Stimulated activated CD4-positive, alpha-beta T cell treated with anti-CD3 and anti-CD28 coated beads, Interleukin-1b, Interleukin-23, amount 100 ng/mL, for 48 hours (primary cell): ENCODE measurements at places on chromosomes 6 and 20.

DNA sequence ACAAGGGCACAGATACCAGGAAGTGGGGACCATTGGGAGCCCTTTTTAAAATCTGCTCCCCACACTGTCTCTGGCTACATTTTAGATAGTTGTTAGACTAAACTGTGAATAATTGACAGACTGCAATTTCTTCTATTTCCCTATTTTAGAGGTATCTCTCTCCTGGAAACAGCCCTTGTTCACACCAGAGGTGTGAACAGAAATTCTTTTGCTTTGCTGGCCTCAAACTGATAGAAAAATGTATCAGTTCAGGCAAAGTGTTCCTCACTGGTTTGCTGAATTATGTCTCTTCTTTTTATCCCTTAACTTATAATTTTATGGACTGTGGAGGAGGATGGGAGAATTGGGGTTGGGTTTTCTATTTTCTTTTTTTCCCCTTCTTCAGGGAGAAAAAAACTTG lies 513.2 kb upstream of the SULF2 start:
- DNase-seq, result no peak

DNA sequence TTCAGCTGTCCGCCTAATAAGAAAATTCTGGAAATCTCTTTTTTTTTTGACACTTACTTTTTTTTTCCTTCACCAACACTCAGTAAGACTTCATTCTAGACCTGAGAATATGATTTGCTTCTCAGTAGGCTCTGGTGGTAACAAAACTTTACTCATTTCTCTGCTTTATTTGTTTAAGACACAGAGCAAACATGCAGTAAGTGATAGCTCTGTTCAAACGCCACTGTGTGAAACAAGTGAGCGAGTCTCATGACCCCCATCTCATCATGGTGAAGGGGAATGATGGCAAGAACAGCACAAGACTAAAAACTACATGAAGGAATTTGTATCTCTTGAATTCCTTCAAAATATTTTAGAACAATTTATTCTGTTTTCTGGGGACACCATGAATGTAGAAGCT lies 541.6 kb upstream of the POU3F2 start:
- no peak for DNase-seq

GRCh38 chr6:41257369-41258195 lies 28.9 kb downstream of the TREM1 start:
- DNase-seq, result no peak

- no peak for DNase-seq
Observed at GRCh38 chr20:35776513-35777101, 4.8 kb downstream of the PHF20 start.

GRCh38 chr6:56343295-56343694 lies 95.9 kb upstream of the COL21A1 start:
- no peak for DNase-seq

DNA sequence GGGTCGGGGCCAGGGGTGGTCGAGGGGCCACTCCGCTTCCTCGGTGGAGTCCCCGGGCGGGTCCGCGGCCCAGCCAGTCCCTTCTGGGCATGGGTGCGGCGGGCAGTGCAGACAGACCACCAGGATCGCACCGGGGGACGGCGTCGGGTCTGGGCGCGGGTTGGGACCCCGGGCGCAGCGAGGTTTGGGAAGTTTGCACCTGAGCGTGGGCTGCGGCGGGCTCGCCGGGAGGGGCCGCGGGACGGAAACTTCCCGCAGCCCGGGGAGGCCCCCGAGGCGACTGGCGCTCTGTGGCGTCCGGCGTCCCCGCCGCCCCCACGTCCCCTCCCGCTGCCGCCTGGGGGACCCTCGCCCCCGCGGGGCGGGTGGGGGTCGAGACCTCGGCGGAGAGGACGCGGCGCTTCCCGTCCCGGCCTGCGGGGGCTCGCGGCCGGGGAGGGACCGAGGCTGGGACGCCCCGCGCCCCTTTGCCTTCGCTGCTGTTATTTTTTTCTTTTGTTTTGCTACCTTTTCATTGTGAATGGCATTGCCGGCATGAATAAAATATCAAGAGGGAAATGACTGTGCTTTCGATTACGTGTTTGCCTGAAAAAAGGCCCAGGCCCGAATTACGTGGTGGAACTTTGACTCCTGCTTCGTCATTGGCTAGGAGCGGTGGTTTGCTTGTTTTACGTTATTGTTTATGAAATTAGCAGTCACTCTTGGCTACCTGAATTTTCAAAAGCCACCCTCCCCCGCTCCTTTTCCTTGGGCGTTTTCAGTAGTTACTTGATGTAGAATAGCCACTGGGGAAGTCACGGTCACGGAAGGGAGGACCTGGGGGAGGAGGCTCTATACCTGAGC lies 703 bp downstream of the SNX9 start:
- peak; percentile 91 for DNase-seq

DNA sequence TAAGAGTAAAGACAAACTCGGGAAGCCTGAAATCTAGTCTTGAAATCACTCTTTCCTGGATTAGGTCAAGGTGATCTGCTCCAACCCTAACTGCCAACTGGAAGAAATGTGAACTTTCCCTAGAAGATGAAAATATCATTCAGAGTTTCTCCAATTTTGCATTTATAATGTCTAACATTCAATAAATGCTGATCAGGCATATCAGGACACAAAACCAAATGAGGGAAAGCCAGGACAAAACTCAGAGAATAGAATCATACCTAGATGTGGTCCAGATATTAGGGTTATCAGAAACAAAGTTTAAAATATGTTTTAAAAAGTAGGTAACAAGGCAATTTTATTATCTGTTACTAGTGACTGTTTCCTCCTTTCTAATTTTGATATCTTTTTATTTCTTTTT lies 335.5 kb upstream of the MAP3K7 start:
- DNase-seq, result no peak

DNA sequence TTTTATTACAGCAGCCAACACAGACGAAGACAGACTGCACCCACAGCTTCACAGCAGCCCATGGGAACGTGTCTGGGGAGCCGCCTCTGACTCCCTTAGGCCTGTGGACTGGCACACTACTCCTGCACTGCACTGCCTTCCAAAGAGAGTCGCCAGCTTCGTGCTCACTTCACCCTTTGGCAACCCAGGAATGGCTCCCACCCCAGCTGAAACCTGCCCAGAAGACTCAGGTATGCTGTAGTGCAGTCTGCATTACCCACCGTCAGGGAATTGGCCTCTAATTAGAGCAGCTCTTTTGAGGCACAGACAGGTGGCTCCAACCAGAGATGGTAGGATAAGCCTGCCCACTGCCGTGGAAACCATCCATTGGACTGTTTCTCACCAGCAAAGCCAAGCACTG lies 39.9 kb upstream of the FRMD1 start:
- DNase-seq, result no peak

DNA sequence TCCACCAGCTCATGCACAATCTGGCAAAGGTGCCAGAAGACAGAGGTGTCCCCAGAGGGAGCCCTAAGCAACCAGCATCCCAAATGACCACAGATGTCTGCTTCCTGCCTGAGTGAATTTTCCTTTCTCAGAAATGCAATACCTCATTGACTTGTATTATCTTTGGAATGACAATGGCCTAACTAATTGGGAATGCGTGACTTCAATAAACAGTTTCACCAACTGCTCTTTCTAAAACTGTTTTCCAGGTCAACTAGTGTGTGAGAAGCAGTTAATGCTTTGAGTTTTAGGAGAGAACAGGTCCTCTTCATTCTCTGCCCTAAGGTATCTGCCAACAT lies 108.9 kb upstream of the SNX9 start:
- no peak for DNase-seq

GRCh38 chr6:4778086-4778485 lies 1.9 kb downstream of the CDYL start:
- DNase-seq, result no peak

GRCh38 chr6:95227351-95227750 lies 350.0 kb upstream of the MANEA start:
- no peak for DNase-seq

- no peak for DNase-seq
Observed at GRCh38 chr20:48773837-48774418, 53.9 kb downstream of the PREX1 start.

DNA sequence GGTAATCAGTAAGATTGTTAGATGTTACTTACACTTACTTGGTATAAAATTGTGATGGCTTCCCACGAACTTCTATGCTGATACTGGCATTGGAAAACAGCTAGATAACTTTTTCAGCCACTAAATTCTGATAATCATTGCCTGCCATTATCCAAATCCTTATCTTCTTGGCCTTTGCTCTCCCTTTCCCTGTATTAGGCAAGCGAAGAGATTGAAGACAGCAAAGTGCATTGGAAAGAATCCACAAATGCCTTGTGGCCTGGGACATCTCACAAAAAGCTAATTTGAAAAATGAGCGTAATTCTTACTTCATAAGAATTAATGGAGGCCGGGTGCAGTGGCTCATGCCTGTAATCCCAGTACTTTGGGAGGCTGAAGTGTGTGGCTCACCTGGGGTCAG lies 79.5 kb upstream of the MARCKS start:
- no peak for DNase-seq

DNA sequence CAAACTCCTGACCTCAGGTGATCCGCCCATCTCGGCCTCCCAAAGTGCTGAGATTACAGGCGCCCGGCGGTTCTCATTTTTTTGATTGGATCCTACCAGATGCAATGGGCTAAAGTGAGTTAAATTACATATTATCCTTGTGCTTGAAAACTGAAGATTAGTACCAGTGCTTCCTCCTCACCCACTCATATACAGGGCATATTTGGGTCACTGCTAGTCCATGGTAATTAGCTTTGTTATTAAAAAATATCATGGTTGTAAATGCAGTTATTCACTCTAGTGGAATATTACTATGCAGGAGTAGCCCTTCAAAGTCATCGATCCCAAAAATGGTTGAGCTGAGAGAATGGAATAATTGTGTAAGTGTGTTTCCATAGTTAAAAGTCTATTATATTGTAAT lies 26.5 kb downstream of the ZNF292 start:
- DNase-seq, result no peak

- no peak for DNase-seq
Observed at GRCh38 chr6:165229216-165229615, 80.2 kb downstream of the C6orf118 start.

DNA sequence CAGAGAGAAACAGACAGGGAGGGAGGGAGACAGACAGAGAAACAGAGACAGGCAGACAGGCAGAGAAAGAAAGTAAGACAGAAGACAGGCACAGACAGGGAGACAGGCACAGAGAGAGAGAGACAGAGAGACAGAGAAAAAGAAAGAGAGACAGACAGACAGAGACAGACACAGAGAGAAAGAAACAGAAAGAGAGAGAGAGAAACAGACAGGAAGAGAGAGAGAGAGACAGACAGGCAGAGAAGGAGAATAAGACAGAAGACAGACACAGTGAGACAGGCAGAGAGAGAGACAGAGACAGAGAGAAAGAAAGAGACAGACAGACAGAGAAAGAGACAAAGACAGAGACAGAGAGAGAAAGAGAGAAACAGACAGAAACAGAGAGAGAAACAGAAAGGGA lies 754.8 kb upstream of the DEFB115 start:
- no peak for DNase-seq

DNA sequence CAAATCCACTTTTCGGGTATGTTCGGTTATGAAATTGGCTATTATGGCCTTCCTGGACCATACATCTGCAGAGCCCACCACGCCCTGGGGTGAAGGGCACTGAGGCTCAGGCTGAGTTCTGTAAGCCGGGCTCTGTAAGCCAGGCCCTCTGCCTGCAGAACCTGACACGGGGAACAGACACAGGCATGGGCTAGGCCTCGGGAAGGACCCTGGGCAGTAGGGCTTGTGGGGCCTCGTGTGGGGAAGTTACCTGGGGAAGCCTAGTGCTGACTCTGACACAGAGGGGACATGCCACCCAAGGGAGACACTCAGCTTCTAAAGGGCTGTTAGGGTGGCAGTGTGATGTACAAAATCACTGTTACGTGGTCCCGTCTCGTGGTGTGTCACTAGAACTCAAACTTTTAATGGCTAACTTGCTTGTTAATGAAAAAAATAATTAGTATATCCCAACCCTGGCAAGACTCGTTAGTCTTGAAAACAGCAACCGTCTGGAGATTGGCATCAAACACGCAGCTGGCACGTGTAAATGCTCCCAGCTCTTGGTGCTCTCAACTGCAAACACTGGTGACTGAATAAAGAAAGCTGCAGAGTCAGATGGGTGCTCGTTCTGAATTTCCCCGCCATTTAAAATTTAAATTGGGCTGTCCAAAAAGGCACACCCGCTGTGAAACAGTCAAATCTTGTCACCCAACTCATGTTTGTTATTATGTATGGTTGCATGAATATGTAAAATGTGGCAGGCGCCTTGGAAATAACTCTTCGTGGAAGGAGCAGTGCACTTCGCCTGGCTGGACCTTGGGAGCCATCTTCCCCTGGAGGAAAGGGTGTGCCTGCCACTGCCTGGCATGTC lies 23.6 kb upstream of the TCFL5 start:
- no peak for DNase-seq

- DNase-seq, result no peak
Observed at GRCh38 chr6:117615750-117616390, 13.6 kb upstream of the GOPC start.

GRCh38 chr6:112366695-112367553 lies 19.8 kb downstream of the RFPL4B start:
- DNase-seq, result no peak

DNA sequence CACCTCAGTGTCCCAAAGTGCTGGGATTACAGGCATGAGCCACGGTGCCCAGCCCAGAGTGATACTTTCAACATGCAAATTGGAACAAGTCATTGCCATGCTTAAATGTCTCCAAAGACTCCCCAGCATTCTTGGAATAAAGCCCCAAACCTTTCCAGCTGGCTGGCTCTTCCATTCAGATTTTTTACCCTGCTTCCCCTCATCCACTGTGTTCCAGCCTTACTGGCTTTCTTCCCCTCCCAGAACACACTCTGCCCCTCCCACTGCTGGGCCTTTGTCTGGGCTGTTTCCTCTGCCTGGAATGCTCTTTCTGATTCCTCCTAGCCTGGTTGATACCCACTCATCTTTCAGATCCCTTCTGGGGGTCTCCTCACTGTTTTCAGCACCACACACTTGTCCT lies 40.1 kb upstream of the NNAT start:
- DNase-seq, result no peak

GRCh38 chr6:15365273-15365687 lies 119.4 kb downstream of the JARID2 start:
- DNase-seq, result peak; percentile 52

DNA sequence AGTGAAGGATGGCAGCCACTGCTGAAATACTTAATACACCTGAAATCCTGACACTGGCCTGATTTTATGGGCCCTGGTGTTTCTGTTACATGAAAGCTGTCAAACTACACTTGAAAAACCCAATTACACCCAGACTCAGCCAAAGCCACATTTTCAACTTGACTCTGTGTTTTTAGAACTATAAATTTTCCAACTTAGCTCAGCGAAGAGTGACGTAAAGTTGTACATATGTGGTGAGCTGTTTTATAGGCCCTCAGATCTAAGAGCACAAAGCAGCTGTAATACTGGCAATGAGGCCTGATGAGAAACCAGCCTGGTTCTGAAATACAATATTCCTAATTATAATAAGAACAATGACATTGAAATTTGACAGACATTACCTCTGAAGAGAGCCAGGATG lies 18.6 kb downstream of the SCML4 start:
- DNase-seq, result no peak

GRCh38 chr20:23584434-23585199 lies 16.3 kb upstream of the CST9L start:
- DNase-seq, result no peak

- DNase-seq, result no peak
Observed at GRCh38 chr20:55097621-55098020, 622.2 kb downstream of the DOK5 start.
